ENCODE measurements at places on chromosomes 16 and 17. TPM values are rescaled to one million over a fixed set of nuclear protein-coding genes. Genes with fewer than 3 reads are reported as not detected.
A peak's percentile ranks its signal among the peaks of the same experiment; 100 is the strongest.

GRCh38 chr17:7549401-7550055 lies 670 bp downstream of the TNFSF12 start:
- DNase-seq, result peak; percentile 58

DNA sequence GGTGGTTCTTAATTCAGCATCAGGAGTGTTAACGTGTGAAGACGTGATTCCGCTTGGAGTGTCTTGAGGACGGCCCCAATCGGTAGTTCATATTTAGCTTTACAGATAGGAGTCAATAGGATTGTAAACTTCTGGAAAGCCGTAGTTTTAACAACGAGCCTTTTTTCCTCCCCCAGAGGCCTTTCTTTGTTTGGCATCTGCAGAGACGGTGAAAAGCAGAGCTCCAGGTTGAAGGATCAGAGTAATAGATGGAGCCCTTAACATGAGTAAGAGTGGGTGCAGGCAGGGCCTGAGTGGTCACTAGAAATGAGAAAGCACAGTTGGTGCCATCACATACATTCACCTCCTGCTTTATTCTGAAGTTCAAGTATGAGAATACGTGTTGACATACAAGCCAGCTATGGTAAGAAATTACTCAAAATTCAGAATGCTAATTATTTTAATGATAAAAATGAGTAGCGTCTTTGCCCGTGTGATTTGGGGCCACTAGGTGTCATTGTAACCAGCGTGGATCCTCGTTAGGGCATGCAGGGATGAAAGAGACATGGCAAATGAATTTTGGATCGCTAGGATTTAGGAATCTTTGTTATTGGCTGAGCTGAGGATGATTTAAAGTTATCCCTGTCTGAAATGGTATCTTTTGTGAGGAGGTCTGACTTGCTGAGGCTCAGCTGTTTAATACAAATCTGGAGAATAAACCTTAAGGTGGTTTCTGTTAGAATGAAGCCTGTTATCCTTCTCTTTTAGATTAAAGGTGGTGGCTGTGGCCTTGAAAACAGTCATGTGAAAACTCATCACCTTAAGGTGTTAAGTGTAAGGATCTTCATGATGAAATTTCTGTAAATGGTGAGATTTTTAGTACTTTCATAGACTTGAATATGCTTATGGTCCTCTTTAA lies 18.6 kb downstream of the PRCD start:
- peak; percentile 29 for DNase-seq

DNA sequence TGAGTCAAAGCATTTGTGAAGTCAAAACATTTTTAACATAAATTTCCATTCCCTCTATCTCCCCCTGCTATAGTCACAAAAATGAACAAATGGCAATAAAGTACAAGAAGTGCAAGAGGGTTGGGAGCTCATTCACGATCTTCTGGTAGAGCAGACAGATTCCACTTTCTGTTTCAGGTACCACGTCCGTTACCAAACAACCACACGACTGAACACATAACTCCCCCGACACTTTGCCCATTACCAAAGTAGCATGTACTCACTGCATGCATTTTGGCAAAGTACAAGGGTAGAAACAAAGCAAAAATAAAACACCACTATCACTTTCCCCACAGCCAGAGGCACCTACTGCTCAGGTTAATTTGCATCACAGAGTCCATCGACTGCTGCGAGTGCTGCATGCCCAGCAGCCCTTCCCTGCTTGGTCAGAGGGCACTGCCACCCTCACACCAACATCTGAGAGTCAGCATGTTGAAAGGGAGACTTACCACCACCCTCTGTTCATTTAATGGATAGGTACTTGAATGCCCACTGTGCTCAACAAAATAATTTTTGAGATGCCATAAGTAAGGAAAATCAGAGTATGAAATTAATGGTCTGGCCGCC lies 150.3 kb upstream of the AXIN2 start:
- DNase-seq, result no peak

DNA sequence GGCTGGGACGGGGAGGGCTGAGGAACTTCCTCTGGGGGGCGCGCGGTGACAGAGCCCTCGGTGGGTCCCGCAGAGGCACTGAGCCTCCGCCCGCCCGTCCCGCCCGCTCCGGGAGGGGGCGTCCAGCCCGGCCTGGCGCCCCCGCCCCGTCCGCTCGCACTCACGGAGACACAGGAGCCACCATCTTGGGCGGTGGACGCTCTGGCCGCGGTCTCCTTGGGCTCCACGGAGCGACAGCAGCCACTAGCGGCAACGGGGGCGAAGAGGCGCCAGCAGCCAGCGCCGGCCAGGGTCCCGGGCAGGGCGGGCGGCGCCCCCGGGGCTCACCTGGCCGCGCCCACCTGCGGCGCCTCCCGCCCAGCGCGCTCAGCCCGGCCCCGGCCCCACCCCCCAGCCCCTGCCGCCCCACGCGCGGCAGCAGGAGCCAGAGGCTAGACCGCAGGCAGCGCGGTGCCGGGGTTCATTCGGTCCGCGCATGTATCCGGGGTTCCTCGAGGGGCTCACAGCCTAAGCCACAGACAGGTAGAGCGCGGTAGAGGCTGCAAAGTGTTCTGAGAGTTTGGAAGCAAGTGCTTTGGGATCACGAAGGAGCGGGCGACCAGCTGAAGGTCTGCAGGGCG lies at the start of gene C17orf113:
C17orf113 (minus strand) TSS at position 209 of the 620 bp plus-strand sequence. CDS start 7,225 bp downstream, outside the sequence.
- DNase-seq, result peak; percentile 97

DNA sequence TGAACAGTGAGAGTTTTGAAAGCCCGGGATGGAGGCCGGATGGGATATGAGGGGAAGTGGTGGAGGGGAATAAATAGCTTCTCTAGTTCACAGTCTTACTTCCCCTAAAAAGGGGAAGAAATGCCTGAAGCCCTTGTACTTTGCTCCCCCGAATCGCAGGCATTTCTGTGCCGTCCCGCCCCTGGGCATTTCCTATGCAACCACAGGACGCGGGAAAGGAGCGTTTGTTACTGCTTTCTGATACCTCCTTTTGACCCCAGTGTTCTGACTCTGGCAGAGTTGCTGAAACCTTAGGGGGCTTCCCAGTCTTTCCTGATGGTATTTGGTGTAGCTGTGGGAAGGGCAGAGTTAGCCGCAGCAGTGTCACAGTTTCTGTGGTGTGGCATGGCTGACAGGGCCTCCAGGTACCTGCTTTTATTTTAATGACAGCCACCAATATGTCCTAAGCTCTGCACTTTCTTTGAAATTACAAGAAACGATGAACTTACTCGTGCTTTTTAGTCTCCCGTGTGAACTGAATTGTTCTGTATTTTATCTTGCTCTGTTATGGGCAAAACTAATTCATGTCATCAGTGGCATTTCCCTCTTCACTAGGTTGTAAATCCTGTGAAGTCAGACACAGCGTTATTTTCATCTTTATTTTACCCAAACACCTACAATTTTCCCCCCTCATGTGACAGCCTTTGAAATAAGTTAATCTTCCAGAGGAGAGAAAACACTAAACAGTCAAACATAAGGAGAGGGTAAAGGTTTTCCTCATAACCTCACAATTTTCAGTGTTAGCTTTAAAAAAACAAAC lies 27.1 kb downstream of the USP10 start:
- DNase-seq, result no peak

GRCh38 chr16:13344001-13344400 lies 442.6 kb downstream of the SHISA9 start:
- no peak for DNase-seq

- DNase-seq, result peak; percentile 74
These were observed 24.6 kb downstream of the CNGB1 start for GRCh38 chr16:57946181-57946801.

GRCh38 chr16:86508028-86508946 lies 2.0 kb upstream of the FOXF1 start:
- peak; percentile 68 for DNase-seq

- DNase-seq, result no peak
These were observed 46.7 kb downstream of the USP32 start for GRCh38 chr17:60345233-60345632.

DNA sequence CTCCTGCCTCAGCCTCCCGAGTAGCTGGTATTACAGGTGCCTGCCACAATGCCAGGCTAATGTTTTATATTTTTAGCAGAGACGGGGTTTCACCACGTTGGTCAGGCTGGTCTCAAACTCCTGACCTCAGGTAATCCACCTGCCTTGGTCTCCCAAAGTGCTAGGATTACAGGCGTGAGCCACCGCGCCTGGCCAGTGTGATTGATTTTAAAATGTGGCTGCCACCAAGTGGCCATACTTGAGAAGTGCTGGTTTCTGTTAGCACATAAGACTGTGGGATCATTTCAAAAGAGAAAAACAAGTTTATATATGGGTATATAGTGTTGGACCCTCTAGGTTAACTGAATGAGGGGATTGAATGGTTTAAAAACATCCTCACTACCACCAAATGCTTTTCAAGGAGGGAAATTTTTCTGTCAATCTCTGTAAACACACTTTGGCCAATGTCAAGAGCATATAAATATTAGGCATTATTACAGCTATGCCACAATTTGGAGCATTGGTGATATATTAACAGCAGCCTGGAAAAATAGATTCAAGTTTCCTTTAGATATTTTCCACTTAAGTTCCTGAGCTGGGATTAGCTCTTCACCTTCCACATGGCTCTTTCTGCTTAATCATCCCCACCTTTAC lies 13.5 kb upstream of the DHRS13 start:
- no peak for DNase-seq

- DNase-seq, result peak; percentile 43
These were observed 11.6 kb upstream of the MFAP4 start for GRCh38 chr17:19398301-19399181.

DNA sequence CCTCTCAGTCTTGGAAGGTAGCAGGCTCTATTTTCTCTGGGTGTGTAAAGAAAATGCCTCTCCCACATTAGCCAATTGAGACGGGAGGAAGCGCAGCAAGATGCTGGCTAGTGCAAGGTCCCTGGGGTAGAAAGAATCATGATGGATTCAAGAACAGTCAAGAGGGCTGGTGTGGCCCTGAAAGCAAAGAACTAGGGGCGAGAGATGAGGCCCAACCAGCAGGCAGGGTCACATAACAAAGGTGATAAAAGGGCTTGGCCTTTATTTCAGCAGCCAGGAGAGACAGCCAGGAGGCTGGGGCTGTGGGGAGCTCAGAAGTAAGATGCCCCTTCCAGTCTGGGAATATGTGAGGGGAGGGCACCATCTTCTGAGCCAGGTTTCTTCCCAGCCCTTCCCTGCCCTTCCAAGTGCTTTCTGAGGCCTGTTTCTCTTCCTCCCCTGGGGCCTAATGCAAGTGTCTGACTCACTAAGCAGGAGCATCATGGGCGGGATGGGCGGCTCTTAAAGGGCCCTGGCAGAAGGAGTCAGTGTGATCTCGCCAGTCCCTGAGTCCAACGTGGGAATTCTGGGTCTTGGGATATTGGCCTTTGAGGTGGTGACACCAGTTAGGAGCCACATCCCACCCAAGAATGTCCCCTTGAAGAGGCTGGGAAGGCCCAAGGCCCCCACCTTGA lies 3.9 kb upstream of the NLRC5 start:
- peak; percentile 98 for DNase-seq

DNA sequence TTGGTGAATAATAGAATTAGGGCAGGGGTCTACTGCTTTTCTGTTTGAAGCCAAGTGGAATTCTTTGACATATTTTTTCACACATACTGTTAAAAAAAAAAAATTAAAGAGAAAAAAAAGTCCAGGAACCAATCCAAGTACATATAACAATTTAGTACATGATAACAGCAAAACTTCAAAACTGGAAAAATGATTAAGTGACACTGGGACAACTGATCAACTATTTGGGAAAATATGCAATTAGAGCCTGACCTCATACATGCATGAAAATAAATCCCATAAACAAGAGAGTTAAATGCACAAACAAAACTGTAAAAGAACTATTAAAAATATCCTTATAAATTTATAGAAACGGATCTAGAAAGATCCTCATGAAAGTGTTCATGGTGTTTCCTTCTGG lies 27.7 kb downstream of the BRIP1 start:
- DNase-seq, result no peak

DNA sequence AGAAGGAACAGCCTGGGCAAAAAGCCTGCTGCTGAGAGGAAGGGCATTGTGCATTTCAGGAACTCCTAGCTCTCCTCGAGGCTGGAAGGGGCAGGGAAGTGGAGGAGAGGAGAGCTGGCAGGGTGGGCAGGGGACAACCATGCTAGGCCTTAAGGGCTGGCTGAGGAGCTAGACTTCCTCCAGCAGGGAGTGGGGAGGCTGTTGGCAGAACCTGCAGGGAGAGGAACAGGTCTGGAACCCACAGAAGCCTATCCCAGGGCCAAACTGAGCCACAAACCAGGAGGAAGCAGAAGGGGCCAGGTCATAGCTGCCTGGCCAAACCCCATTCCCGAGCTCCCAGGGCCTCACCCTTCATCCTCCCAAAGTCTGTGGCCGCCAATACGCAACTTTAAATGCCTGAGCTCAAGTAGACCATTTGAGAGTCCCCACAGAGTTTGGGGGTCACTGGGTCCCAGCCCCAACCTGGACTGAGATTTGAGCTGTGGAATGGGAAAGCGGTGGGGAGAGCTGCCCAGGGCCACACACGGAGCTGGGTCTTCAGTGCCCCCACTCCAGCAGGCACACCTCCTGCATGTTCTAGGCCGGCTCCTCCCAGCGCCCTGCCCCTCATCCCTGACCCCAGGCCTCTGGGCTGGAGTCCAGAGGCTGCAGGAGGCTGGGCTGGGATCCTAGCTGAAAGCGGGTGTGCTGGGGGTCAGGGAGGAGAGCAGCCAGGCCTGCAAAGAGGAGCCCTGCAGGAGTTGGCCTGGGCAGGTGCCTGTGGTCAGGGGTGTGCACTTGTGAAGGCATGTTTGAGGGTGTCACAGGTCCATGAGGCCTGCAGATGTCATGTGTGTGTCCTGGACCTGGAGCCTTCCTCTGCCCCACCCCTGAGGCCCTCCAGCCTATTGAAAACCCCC lies 4.5 kb downstream of the CDH5 start:
- no peak for DNase-seq

DNA sequence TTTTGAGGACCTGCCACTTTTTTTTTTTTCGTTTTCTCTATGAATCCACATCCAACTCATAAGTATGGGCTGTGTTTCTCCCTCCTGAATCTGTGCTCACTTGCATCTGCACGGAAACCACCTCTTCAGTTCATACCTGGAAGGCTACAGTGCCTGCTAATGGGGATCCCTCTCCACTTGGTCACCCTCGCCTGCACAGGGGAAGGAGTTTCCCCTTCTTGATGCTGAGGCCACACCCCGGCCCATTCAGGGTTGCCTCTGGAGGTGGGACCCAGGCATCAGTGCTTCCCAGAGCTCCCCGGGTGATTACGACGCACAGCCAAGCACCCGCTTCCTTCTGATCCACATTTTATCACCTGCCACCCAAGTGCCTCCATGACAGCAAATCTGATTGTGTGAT lies 85.9 kb upstream of the TBC1D3K start:
- no peak for DNase-seq

The VAT1L gene
- under 0.01 TPM for total RNA-seq

The MRM3 gene
- 16.5 TPM for total RNA-seq

The UBALD2 gene
- 5.1 TPM for total RNA-seq

The NDUFB10 gene
- 109 TPM for total RNA-seq

The SPNS3 gene
- total RNA-seq, result not detected

The PLSCR3 gene
- total RNA-seq, result 27.9 TPM

All from osteoblast (primary cell).